Stimulated activated CD4-positive, alpha-beta T cell treated with anti-CD3 and anti-CD28 coated beads, Interleukin-12 subunit alpha, Interleukin-12 subunit beta, amount 100 ng/mL, for 48 hours (primary cell): ENCODE measurements at places on chromosomes 2 and 18.

GRCh38 chr2:138034536-138034935 is 70.3 kb downstream of the HNMT start:
- DNase-seq = no peak

DNA sequence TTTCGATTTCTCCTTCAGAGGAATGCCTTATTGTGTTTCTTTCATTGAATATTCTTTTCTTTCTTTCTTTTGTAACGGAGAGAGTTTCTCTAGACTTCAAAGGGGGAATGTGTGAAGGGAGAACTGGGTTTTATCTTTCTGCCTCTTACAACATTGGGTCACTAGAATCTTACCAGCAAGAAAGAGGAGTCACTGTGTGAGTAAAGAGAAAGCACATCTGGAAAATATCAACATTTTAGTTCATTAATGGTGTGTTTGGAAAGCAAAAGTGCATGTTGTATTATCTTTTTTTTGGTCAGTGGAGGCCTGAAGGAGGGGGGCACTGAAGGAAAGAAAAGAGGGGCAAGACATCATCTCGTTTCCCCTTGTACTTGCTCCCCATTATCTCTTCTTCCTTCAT is 86.6 kb upstream of the THOC1 start:
- no peak for DNase-seq

GRCh38 chr2:30777661-30778505 is 29.4 kb downstream of the CAPN13 start:
- DNase-seq = no peak

DNA sequence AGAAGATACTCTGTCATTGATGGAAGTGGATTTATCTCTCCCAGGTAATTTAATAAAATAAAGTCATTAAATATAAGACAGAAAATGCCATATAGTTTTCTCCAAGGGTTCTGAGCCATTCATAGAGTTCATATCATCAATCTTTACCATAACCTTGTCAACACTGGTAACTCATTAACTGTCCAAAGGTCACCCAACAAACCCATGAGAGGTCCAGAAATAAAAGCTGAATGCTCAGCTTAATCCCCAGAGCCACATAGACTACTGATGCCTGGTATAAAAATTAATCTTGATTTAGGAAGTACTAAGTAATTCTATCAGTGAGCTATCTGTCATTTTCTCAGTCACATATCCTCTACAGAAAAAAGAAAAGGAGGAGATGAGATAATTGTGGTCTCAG is 903.0 kb upstream of the DDX18 start:
- no peak for DNase-seq

DNA sequence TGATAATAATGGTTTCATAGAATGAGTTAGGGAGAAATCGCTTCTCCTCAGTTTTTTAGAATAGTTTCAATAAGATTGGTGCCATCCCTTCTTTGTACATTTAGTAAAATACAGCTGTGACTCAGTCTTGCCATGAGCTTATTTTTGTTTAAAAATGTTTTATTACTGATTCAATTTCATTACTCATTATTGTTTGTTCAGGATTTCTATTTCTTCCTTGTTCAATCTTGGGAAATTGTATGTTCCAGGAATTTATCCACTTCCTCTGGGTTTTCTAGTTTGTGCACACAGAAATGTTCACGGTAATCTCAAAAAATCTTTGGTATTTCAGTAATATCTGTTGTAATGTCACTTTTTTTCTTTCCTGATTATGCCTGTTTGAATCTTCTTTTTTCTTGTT is 371.5 kb upstream of the SETBP1 start:
- no peak for DNase-seq

DNA sequence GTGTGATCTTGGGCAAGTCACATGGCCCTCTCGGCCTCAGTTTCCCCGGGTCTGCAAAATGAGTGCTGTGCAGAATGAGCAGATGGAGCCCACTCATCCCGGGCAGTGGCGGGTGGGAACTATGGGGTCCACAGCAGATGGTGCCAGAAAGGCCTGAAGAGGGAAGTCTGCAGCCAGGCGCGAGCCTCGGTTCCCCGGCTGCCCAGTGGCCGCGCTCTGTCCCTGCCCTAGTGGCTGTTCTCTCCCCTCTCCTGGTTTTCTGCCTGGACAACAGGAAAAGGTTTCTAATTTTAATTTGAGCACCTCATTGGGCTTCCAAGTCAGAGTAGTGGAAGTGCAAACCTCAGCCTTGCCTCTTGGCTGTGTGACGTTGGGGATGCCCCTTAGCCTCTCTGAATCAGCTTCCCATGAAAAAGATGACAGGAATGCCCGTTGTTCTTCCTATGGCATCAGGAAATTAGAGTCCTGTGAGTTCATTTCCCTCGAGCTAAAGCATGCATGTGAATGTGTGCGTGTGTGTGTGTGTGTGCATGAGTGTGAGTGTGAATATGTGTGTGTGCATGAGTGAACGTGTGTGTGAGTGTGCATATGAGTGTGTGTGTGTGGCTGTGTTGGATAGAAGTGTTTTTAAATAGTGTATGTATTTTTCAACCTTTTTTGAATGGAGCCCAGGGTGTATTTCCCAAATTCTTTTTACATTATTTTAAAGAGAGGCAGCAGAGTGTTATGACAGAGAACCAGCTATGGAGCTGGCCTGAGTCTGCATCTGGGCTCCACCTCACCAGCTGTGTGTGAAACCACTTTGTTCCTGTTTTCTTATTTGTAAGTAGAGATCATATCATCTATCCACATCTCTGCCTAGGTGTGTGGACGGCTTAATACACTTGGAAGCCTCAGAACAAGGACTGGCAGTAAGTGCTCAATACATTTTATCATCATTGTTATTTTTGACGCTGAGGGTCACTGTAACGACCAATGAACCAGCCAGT is 41.3 kb downstream of the RRM2 start:
- DNase-seq = no peak

- no peak for DNase-seq
These were observed 249.4 kb downstream of the LOXHD1 start for GRCh38 chr18:46407486-46408166.

- DNase-seq = no peak
These were observed 22.8 kb upstream of the LRP1B start for GRCh38 chr2:142153601-142154000.

DNA sequence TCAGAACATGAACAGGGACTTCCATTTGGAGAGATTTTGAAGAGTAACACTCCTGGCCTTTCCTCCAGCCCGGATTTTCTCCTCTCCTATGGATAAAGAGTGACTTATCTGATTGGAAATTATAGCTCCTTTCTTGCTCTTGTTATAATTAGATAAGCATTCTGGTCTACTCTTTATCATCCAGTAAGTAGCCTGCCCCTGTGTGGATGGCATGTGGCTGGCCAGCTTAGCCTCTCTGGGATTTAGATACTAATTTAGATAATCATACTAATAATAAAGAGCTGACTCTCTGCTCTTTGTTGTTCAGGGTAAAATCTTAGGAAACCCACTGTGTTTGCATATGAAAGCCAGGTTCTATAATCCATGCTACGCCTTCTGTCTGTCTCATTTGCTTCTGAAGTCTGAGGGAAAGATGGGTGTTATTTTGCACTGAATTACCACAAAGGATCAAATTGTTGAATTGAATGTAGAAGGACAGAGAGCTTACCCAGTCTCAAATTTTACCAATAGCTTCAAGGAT is 438.8 kb downstream of the SPAG16 start:
- no peak for DNase-seq

GRCh38 chr2:236642584-236643291 is 73.1 kb downstream of the ACKR3 start:
- DNase-seq = no peak

DNA sequence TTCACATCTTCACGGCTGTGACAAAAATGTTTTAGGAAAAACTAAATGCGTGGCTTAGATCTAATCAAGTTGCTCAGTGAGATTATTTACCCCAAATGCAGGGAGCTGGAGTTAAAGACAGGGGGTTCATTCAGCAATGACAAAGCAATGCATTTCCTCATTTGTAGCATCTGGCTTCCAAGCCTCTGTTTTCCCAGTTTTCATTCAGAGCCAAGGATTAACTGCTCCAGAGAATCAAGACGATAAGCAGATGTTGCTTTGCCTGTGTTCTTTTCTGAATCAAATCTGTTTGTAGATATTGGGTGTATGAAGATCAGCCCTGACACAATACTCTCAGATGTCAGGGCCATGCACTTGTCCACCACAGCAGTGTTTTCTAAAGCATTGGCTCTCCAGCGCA is 147.4 kb upstream of the SIX2 start:
- DNase-seq = no peak

- DNase-seq = no peak
These were observed 30.8 kb downstream of the PDIA6 start for GRCh38 chr2:10781746-10782145.

- no peak for DNase-seq
These were observed 216.4 kb downstream of the BCL2 start for GRCh38 chr18:63102941-63103744.

DNA sequence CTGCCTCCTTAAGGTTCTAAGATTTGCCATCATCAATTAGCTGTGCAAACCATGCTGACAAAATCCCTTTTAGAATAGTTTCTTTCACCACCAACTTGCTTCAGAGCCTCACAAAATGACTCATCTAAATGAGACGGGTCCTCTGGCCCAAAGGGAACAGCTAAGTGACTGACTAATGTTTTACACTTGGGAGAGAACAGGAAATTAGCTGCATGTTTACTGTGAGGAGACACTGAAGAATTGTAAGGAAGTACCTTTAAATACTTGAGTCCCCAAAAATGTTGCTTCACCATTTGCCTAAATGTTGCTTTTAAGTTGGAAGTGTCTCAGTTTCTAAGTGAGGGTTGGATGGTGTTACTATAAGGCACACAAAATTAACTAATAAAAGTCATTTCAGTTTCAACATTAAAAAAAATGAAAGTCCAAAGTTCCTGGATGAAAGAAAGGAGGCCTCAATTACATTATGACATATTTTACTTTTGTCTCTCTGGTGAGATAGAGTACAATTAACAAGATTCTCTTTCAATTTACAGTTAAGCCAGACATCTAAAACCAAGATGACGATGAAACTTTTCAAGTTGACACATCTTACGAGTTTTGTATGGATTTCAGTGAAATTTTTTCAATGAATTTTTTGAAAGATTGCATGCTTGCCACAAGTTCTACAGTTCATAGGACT is 229.1 kb upstream of the FN1 start:
- DNase-seq = no peak

DNA sequence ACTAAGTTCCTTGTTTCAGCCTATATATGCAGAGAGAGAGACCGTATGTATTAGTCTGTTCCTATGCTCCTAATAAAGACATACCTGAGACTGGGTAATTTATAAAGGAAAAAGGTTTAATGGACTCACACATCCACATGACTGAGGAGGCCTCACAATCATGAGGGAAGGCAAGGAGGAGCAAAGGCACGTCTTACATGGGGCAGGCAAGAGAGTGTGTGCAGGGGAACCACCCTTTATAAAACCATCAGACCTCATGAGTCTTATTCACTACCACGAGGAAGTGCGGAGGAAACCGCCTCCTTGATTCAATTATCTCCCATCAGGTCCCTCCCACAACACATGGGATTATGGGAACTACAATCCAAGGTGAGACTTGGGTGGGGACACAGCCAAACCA is 73.8 kb downstream of the TMEM18 start:
- DNase-seq = no peak

GRCh38 chr18:43322132-43322531 is 44.8 kb upstream of the SYT4 start:
- no peak for DNase-seq

DNA sequence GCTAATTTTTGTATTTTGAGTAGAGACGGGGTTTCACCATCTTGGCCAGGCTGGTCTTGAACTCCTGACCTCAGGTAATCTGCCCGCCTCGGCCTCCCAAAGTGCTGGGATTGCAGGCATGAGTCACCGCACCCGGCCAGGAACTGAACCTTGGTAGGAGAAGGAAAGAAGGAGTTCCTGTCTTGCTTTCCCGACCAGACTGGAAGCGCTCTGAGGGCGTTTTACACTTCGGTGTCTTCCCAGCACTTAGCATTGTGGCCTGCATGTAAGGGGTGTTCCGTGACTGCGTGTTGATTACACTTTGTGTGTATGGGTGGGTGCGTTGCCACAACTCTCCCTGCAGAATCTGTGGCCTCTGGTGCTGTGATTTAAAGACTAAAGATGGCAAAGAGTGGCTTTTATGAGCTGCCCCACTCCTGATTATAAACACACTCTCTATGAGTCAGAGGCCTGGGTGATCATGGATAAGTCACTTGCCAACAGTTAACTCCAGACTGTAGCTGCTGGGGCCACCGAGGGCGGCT is 46.0 kb downstream of the ODC1 start:
- no peak for DNase-seq

DNA sequence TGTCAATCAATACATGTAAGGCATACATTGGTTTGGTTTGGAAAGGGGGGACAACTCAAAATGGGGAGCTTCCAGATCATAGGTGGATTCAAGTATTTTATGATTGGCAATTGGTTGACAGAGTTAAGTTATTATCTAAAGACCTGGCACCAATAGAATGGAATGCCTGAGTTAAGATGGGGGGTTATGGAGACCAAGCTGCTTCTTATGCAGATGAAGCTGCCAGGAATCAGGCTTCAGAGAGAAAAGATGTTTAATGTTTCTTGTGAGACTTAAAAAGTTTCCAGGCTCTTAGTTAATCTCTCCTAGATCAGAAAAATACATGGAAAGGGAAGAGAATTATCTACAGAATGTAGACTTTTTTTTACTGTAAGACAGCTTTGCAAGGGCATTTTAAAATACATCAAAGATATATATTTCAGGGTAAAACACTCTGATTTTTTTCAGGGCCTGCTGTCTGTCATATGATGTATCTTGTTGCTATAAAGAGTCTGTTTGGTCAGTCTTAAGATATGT is 1343.2 kb upstream of the LRRTM1 start:
- DNase-seq = no peak

- no peak for DNase-seq
These were observed 378.4 kb downstream of the RPRM start for GRCh38 chr2:153100151-153100550.

- no peak for DNase-seq
These were observed 16.5 kb upstream of the GPR155 start for GRCh38 chr2:174503161-174503809.

- no peak for DNase-seq
These were observed 13.6 kb downstream of the GULP1 start for GRCh38 chr2:188305271-188305670.

GRCh38 chr2:28446531-28446930 is 49.3 kb upstream of the PLB1 start:
- DNase-seq = no peak

DNA sequence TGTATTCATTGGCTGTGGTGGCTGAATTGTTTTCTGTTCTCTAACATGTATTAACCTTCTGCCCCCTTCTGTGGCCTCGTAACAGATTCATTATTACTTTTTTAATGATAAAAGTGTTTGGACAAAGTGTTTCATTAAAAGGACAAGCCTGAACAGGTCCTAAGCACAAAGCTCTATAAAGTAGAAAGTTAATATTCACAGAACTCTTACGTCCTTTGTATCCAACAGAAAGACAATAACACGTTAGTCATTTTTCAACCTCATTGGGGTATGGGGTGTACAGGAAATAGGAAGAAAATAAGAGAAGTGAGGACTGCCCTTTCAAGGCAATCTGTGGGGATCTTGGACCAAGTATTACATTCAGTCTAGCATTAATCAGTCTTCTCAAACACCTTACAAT is 105.5 kb upstream of the RGPD4 start:
- DNase-seq = no peak
